ENCODE measurements at places on chromosomes 11 and 22.

DNA sequence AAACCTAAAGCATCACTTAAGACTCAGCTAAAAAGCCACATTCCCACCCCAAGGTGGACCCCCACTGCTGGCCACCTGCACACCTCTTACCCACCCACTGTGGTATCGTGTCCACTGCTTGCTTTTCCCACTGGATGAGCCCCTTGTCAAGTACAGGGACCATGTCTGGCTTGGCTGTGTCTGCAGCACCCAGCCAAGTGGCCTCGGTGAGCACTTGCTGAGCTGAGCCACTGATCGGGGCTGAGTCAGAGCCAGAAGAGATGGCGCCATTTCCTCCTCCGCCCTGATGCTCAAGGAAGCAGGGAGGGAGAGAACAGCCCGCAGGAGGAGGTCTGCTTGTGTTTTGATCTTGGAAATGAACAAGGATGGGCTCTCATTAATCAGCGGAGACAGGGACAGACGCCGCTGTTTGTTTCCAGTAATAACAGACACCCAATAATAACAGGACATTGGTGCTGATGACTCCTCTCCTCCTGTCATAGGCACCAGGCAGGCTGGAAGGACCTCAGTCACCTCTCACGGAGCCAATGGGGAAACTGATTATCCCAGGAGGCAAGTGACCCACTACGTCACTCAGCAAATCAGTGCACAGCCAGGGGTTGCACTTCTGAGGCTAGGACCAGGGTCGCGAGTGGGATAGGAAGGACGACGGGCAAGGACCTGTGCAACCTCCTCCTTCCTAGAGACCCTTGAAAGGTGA, 85.2 kb upstream of the RTL6 start:
- DNase-seq: no peak

DNA sequence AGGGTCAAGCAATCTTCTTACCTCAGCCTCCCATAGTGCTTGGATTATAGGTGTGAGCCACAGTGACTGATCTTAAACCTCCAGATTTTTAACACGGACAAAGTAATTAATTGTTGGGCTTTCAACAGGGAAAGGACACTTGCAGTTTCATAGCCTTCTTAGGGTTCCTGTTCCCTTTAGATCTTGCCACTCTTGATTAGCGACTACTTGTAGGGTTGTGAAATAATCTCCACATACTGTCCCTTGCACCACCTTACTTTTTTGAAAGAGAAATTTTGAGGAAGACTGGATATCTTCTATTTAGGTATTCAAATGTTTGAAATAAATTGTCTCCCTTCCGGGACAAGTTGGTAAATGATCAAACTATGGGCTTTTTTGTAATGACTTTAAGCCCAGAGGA, 7.6 kb downstream of the MS4A4E start:
- DNase-seq: no peak

- no peak for DNase-seq
These were observed 11.3 kb upstream of the KCNJ5 start for GRCh38 chr11:128879817-128880216.

DNA sequence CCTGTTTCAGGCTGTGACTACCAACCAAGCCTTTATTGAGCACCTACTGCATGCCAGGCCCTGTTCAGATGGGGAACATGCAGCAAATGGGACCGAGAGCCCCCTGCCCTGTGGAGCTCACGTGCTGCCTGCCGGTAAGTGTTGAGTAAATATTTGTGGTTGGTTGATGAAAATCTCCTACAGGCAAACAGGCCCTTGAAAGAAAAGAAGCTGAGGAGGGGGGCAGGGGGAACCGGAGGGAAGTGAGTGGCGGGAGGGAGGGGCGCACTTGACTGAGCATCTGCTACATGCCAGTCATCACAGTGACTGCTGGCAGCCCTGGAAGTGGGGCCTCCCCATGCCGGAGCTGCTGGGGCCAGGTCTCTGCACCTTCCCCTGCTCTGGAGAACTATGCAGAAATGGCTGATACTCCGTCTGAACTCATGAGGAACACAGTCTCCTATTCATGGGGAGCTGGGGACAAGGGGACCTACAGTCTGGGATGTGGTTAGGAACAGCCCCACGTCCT, 34.2 kb downstream of the MACROD1 start:
- peak; percentile 28 for DNase-seq

DNA sequence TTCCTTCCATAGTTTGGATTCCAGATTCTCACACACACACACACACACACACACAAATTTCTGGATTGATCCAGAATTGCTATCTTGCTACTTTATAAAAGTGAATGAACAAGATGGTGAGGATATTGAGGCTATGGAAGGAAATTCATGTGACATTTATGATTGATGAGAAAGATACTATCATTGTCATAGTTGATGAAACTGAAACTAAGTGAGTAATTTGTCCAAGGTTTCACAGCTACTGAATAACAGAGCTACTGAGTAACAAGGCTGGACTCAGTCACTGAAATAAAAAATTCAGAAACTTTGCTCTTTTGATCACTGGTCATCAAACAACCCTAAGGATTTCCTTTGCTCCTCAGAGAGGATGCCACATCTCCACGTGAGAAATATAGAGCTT, 16.2 kb downstream of the OR5D16 start:
- DNase-seq: no peak

DNA sequence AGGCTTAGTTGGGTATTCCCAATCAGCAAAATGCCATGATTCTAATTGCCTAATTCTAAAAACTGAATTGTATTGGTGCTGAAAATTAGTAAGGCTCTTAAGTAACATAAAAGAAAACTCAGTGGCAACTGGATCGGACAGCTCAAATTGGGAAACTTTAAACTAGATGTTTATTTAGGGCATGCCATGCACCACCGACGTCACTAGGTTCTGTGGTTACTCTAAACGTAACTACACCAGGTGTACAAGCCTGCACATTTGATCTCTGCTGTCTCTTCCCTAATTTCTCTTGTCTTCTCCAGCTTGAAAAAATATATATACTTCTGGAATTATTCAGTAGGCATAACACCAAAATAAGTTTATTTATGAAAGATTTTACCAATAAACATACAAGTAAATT, 378.2 kb downstream of the DCDC1 start:
- DNase-seq: no peak

DNA sequence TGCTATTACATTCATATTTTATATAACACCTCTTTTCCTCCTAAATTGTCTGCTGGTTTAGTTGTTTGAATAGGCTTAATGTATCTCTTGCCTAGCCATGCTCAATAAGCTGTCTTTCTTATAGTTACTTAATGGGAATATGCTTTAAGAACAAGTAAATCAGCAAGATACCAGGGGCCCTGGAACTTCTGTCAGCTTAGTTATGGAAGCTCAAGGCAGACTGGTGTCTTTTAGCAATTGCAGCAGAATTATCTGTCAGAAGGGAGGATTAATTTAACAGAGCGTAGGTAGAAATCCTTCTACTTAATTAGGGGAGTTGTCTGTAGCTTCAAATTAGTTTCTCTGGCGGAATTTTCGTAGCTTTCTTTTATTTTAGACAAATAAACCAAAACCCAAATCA, 94.9 kb downstream of the C11orf91 start:
- no peak for DNase-seq

GRCh38 chr11:130404727-130405126, 23.7 kb downstream of the ADAMTS8 start:
- DNase-seq: no peak

- no peak for DNase-seq
These were observed 3.3 kb downstream of the A4GALT start for GRCh38 chr22:42717197-42717928.

DNA sequence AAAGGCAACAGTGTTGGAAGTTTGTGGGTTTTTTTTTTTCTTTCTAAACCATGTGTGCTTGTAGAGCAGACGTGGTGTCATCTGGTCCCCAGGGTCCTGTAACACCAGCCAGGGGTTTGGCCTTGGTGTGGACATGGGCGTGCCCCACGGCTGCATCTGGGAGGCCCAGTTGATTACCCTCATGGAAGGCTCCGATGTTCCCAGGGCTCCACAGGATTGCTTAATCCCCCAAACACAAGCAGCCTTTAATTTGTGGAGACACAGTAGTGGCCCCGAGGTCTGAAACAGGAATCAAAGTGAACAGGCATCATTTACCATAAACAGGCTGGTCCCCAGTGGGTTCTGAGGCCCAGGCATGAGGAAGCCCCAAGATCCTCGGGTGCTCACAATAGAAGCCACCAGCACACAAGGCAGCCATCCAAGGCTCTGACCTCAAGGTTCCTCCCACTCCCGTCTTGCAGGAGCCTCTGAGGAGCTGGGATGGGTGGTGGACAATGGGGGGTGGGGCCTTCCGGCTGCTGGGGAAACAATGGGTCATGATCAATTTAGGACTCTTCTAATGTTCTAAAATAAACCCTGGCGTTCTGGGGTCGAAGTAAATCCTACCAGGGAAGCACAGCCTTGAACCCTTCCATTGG, 115.0 kb upstream of the CD82 start:
- DNase-seq: no peak

DNA sequence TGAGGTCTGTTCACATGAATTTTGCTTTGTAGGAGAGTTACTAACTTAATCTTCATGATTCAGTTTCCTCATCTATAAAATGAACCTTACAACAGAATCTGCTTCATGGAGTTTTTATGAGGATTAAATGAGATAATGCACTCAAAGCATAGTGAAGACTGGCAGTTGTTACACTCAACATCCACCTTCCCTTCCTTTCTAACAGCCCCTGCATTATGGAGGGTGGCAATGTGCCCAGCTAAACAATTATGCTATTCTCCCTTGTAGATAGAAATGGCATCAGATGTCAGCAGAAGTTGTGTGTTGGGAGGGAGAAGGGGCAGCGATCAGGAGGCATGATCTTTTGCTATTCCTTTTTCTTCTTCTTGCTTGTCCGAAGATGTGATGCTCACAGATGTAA, 6.5 kb downstream of the POU2AF1 start:
- DNase-seq: peak; percentile 63

GRCh38 chr11:32121012-32121411, 30.1 kb downstream of the RCN1 start:
- DNase-seq: no peak

DNA sequence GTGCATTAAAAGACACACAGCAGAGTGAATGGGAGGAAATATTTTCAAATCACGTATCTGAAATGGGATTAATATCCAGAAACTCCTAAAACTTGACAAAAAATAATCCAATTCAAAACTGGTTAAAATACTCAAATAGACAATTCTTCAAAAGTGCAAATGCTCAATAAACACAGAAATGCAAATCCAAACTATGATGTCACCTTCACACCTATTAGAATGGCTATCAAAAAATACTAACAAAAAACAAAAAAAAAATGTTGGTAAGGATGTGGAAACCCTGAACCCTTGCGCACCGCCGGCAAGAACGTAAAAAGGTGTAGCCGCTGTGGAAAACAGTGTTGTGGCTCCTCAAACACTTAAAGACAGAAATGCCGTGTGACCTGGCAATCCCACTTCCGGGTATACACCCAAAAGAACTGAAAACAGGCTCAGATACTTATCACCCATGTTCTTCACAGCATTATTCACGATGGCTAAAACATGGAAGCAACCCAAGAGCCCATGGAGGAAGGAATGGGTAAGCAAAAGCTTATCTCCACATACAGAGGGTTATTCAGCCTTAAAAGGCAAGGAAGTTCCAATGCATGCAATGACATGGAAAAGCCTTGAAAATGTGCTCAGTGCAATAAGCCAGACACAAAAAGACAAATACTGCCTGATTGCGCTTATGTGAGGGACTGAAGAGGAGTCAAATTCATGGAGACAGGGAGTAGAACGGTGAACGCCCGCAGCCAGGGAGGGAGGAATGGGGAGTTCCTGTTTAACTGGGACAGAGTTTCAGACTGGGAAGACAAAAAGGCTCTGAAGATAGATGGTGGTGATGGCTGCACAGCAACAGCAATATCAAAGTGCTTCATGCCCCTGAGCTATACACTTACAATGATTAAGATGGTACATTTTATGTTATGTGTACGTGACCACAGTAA, 19.6 kb downstream of the BRD1 start:
- DNase-seq: no peak

DNA sequence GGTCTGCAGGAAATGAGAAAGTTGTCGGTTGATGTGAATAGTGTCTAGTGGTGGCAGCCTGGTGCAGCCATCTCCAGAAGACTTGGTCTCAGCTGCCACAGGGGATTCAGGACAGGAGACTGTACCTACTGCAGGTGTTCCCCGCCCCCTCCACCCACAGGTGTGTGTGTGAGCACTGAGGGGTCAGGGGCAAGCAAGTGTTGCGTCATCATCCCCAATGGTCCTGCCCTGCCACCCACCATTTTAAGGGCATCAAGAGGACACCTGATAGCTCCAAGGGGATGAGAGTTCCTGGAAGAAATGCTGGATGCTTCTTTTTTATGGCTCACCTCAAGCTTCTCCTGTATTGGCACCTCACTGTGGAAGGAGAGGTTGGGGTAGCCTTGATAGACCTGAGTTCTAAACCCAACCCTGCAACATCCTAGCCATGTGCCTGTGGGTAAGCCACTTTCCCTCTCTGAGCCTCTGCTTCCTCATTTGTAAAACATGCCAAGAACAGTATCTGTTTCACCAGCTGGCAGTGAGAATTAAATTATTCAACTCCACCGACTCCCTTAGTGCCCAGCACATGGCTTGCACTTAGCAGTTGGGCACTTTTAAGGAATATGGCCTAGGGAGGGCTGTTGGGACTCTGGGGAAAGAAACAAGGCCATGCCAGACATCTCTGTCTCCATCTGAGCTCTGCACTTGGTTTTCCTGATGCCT, 6.1 kb downstream of the C11orf91 start:
- no peak for DNase-seq

- DNase-seq: no peak
These were observed 14.8 kb downstream of the KIAA0930 start for GRCh38 chr22:45225732-45226502.

DNA sequence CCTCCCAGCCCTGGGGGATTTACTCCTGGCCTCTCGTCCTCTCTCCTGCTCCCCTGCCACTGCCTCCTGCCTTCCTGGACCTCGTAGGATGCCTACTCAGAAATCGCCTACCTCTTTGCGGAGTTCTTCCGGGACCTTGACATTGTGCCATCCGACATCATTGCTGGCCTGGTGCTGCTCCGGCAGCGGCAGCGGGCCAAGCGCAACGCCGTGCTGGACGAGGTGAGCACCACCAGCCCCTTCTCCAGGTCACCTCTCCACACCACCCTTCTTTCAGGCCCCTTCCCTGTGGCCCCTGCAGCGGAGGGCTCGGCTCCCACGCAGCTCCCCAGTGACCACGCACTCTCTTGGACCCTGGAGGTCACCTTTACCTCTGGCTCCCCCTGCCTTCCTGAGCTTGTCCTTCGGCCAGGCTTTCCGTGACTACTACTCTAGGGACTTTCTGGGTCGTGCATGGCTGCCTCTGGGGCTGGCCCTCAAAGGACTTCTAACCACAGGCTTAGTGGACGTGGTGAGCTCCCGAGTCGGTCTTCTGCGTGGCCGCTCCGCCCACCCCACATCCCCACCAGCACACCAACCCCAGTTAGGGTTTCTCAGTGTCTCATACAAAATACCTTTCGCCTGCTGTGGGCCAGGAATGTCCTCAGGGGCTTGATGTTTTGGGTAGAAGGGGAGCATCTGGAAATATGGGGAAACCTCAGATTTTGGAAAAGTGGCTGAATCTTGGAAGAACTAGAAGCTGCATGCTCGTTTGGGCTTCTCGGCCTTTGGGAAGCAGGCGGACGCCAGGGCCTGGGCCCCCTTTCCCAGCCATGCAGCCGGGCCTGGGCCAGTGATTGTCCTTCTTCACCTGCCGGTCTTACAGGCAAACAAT, 24.1 kb upstream of the MYRF start:
- DNase-seq: no peak
